ENCODE measurements at places on chromosomes 7 and 10.

- DNase-seq = no peak
Observed at GRCh38 chr7:12872487-12872886, 185.1 kb downstream of the ARL4A start.

GRCh38 chr7:93835702-93836101 is 54.9 kb downstream of the TFPI2 start:
- peak; percentile 45 for DNase-seq

DNA sequence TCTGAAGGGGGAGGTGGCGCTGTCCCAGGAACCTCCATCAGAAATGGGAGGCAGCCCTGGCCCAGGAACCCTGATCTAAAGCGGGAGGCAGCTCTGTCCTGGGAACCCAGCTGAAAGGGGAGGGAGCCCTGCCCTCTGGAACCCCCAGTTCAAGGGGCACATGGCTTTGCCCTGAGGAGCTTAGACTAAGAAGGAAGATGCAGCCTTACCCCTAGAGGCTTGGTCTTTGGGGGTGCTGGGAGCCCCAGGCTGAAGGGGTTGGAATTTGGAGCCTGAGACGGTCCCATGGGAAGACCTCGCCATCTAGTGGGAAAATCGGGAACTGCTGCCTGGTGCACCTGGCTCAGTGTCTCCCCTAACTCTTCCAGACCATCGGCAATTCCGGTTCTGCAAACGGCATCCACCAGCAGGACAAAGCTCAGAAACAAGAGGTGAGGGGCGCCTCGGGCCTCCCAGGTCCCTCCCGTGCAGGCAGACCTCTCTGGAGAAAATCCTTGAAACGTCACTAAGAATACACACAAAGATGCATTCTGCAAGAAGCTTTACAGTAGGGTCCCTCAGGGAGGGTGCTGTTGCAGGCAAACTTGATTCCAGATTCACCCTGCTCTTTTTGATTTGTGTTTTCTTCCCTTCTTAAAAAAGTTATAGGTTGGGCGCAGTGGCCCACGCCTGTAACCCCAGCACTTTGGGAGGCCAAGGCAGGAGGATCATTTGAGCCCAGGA is 52.4 kb upstream of the GTF2IRD1 start:
- peak; percentile 52 for DNase-seq

DNA sequence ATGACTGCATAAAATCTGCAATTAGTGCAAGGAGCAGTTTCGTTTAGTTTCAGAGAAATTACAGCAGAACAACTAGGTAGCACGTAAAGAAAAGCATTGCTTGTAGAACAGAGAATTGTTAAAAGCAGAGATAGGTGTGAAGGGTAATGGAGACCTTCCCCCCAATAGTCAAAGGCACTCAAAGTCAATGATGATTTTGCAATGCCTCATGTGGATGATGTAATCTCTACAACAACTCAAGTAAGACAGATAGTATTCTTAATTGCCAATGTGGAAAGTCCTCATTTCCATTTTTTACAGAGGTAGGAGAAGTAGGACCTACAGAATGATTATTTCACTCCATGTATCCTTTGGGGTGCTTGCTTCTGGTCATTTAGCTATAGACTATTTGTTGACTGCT is 94.3 kb upstream of the GNAI1 start:
- DNase-seq = no peak

DNA sequence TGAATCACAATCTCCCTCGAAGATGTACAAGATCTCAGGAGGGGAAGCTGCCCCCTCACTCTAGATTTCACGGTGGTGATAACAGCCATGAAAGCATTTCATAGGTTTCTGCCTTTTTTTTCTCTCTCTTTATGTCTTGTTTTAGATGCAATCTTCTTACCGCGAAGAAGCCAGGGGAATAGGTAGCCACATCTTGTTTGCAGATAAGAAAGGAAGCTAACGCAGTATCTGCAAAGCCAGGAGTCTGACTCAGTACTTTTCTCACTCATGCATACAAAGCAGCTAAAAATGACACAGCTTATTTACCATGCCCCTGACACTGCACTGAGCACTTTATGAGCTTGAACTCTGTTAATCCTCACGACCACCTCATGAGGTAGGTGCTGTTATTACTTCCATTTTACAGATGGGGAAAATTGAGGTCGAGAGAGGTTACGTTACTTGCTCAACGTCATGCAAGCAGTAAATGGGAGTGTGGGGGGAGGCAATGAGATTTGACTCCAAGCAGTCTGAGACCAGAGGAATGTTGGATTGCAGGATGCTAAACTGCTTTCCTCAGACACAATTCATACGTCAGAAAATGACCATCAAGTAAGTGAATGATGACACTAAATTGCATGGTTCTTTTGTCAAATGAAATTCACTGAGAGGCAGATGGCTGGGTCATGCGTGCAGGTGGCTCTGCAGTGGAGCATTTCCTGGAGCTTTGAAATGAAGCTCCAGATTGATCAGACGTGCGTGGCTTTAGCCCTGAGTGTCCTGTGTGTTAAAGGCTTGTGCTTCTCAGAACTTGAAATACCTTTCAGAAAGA is 3.3 kb downstream of the MAP3K8 start:
- DNase-seq = peak; percentile 76

GRCh38 chr7:148211740-148212151 is 378.8 kb upstream of the C7orf33 start:
- no peak for DNase-seq

- DNase-seq = no peak
Observed at GRCh38 chr10:35731828-35732227, 89.7 kb upstream of the FZD8 start.

DNA sequence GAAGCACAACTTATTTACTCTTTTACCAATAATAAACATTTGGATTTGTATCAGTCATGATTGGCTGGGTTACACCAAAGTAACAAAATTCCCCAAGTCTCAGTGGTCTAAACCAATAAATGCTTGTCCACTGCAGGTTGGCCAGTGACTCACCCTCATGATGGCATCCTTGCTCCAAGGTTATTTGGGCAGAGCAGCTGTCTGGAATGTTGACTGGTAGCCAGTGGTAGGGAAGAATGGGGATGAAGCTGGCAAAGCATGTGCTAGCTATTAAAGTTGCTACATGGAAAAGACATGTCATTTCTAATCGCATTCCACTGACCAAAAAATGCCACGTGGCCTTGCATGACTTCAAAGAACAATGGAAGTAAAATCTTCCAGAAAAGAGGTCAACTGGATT is 1168.7 kb upstream of the CELF2 start:
- DNase-seq = no peak

GRCh38 chr10:102435529-102436233 is 3.3 kb upstream of the CUEDC2 start:
- no peak for DNase-seq

DNA sequence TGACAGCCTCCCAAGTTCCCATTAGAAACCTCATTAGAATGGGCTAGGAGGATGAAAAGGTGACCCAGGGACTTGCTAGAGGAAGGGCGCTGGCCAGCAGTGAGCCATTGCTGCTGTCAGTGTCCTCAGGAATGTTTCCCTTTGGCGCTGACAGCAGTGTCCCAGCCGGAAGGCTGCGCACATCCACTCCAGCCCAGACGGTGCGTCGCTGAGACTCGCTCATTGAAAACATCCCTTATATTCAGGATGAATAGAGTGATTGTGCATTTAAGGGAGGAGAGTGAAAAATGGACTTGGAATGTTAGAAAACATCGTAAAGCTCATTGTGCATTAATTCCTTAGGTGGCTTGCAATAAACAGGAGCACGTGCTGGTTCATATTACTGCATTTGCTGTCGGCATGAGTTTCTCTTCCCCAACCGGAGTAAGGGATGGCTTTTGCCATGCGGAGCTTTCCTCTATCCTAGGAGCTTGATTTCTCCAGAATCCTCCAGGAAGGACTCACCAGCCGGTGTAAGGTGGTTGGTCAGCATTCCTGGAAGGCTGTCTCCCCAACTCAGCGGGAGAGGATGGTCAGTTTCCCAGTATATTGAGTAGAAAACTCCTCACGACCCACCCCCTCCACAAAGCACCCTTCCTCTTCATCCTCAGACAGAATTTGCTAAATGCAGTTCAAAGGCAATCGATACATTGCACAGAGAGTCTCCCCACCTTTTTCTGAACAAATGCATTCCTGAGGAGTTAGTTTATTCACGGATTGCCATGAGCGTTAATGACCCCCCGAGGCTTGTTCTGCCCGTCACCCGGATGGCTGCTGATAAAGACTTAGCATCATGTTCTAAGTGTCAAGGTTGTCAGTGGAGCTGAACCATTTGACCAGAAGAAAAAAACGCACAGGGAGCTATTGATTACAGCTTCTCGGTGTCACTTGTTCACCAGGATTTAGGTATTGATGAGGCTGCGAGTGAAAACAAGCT is 201.8 kb downstream of the EBF3 start:
- no peak for DNase-seq

Measured in fibroblast of skin of abdomen (primary cell).